Nephron progenitor cell (in vitro differentiated cells): ENCODE measurements at places on chromosomes 11 and 22.

GRCh38 chr11:9899676-9900075, 235.8 kb downstream of the SWAP70 start:
- DNase-seq: no peak
- H3K36me3 ChIP-seq: peaks cover 31% of the 10 kb centered on the region
- peaks cover 16% of the 10 kb centered on the region for H3K4me1 ChIP-seq

- H3K4me1 ChIP-seq: peaks cover 36% of the 10 kb centered on the region
- DNase-seq: peak; percentile 58
- peaks cover 36% of the 10 kb centered on the region for H3K27me3 ChIP-seq
- no peak overlapping the region for H3K27ac ChIP-seq
- no peak overlapping the region for H3K4me3 ChIP-seq
Measured at GRCh38 chr22:49934891-49935557, 16.6 kb downstream of the CRELD2 start.

- H3K4me1 ChIP-seq: peaks cover 5% of the 10 kb centered on the region
- peaks cover 43% of the 10 kb centered on the region for H3K27me3 ChIP-seq
- DNase-seq: peak; percentile 3
- no peak overlapping the region for H3K4me3 ChIP-seq
- H3K27ac ChIP-seq: no peak overlapping the region
Measured at GRCh38 chr11:1048375-1049070, 12.0 kb upstream of the MUC6 start.

DNA sequence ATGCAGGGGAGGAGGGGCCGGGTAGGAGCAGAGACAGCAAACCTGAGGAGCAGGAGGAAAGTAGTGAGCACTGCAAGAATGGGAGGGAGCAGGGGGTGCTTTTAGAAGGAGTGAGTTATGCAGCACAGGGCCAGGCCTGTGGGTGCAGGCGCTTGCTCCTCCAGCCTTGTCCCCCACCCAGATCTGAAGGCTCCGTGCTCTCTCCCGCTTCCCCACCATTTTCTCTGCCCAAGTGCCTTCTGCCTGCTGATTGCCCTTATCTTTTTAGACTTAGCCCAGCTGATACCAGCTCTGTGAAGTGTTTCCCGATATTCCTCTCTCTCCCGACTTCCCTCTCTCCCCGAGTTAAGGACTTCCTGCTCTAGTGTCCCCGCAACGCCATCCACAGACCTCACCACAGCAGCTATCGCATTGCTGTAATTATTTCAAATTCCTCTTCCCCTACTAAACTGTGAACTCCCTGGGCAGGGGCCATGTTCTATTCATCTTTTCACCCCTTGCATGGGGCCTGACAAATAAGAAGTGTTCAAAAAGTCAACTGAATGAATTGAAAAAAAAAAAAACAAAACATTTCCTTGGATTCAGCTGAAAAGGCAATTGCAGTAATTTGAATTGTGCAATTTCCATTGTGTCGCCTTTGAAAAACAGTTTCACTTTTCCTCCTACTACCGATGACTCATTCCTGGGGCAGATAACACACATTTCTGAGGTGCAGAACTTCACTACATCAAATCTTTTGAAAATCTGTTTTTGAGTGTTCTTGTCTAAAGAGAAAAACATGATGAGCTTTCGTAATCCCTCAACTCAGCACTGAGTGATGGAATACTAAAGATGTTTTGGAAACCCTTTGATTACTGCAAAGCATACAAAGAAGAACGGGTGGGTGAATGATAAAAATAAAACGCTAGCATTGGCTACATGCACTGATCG, 69.7 kb upstream of the BMAL1 start:
- no peak for DNase-seq
- peaks cover 8% of the 10 kb centered on the region for H3K27me3 ChIP-seq
- H3K27ac ChIP-seq: no peak overlapping the region
- H3K36me3 ChIP-seq: no peaks in the 10 kb centered on the region

DNA sequence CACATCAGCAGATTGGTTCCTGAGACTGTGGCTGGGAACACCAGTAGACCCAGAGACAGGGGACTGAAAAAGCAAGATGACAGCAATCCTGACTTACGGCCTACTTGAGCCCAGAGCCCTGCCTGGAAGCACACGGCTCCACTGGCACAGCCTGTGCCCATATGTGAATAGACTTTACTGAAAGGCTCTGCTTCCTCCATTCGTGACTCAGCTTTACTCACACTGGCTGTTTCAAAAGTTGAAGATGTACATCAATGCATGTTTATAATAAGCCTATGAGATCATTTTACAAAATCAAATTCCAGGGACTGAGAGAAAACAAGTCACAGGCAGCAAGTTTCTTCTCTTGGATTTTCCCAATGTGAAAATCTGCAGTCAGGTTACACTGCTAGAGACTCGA, 134.6 kb upstream of the TEAD1 start:
- H3K4me1 ChIP-seq: peaks cover 5% of the 10 kb centered on the region
- no peak overlapping the region for H3K4me3 ChIP-seq
- H3K27ac ChIP-seq: no peak overlapping the region
- no peaks in the 10 kb centered on the region for H3K36me3 ChIP-seq
- no peak for DNase-seq

- peaks cover 11% of the 10 kb centered on the region for H3K27me3 ChIP-seq
- no peak overlapping the region for H3K27ac ChIP-seq
- peaks cover 28% of the 10 kb centered on the region for H3K36me3 ChIP-seq
Measured at GRCh38 chr11:117220568-117220967, 11.3 kb downstream of the PCSK7 start.
